ENCODE measurements at places on chromosomes 13 and 19. TPM values are rescaled to one million over a fixed set of nuclear protein-coding genes. Genes with fewer than 3 reads are reported as not detected.
A peak's percentile ranks its signal among the peaks of the same experiment; 100 is the strongest.

DNA sequence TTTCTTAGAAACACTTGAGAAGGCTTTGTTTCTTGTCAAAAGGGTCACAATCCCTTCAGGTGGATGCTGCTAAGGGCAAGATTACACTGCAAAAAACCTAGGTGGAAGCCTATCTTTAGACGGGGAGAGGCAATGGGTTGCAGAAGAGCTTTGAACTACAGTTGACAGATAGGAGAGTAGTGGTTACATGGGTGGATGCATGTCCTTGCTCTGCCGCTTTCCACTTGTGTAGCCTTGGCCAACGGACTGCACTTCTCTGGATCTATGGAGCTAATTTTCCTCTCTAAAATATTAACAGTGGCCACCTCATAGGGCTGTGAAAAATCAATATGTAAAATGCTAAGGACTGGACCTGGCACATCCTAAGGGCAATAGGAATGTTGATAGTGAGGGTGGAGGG, 980 bp downstream of the BCKDHA start:
- DNase-seq, result no peak

- no peak for DNase-seq
Measured at GRCh38 chr13:85738696-85739320, 60.4 kb downstream of the SLITRK6 start.

GRCh38 chr19:30563691-30564090, 191.5 kb downstream of the ZNF536 start:
- DNase-seq, result no peak

Gene ZNF99
- 0.71 TPM for polyA plus RNA-seq

Gene MRI1
- polyA plus RNA-seq, result 42.2 TPM

DNA sequence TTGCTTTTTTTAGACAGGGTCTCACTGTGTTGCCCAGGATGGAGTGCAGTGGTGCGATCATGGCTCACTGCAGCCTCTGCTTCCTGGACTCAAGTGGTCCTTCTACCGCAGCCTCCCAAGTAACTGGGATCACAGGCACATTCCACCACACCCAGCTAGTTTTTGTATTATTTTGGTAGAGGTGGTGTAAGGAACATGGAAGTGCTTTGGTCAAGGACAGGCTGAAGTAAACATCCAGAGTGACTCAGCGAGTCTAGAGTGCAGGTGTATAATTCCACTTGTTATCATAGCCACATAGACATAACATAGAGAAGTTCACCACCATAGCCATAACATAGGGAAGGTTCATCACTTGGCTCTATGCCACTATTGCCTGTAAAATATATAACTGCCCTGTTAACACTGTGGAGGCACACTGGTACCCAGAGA, 98.6 kb downstream of the RBM26 start:
- no peak for DNase-seq

DNA sequence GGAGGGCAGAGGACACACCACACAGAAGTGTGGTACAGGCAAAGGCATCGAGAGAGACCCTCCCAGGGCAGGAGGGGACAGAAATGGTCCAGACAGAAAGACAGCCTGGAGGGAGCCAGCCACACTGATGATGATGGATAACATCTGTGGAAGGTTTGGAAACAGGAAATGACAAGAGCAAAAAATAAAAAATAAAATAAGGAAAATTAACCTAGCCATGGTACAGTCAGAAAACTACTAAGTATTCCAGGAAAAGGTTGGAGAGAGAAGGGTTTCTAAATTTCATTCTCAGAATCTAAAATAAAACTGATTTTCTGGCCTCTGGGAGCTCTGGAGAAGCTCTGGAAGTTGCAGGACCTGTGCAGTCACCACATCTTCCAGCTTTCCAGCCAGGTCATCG, 115.2 kb upstream of the VSTM2B start:
- peak; percentile 21 for DNase-seq

GRCh38 chr13:99383511-99383921, 76.3 kb upstream of the GPR183 start:
- DNase-seq, result no peak

DNA sequence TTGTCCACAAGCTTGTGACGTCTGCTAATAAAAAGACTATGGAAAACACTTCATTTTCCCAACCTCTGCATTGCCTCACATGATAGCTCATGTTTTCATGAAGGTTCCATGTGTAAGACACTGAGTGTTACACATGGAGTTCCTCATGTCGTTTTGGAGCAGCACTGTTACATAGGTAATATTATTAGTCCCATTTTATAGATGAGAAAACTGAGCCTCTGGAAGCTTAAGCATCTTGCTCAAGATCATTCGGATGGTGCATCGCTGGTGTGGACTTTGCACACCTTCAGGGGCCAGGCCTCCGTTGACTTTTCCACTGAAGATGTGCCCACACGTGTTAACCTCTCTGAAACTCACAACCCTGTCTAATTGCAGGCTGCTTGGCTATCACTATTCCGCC, 743.4 kb downstream of the UQCRFS1 start:
- no peak for DNase-seq

DNA sequence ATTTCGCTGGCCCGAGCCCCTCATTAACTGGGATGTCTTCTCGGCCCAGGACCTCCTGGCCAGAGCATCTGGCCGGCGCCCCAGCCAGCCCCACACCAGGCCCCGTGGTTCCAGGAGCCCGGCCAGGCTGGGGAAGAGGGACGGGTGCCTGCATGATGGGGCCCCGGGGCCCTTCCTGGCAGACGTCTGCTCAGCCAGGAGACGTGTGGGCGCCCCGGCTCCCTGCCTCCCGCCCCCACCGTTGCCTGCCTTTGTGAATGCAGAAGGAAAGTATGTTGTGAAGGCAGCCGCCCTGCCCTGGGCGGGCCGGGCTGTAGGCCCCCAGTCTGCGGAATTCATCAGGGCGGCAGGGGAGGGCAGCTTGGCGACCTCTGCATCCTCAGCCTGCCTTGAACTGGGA, 4.4 kb upstream of the COMP start:
- no peak for DNase-seq

Gene C5AR1
- polyA plus RNA-seq, result 2.5 TPM

Gene LYPD3
- polyA plus RNA-seq, result 2.2 TPM

- DNase-seq, result no peak
Measured at GRCh38 chr13:72255908-72256307, 388.9 kb upstream of the DACH1 start.

DNA sequence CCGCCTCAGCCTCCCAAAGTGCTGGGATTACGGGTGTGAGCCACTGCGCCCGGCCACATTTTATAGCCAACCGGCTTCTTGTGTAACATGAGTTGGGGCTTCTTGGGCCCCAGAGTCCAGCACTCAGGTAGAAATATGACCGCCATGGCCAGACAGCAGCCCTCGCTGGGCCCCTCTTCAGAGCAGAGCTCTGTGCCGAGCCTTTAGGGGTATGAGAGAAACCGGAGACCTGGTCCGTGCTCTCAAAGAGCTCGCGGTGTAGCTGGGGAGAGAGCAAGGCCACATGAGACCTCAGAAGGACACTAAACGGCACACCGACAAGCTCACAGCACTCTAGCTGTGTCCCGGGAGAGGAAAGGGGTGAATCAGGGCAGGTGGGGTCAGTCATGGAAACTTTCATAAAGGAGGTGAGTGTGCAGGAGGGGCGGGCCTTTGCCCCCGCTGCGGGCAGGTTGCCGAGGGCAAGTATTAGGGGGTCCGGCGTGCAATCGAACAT, 15.8 kb downstream of the ACTN4 start:
- no peak for DNase-seq

Gene JAK3
- 2.8 TPM for polyA plus RNA-seq

Gene TMPRSS9
- polyA plus RNA-seq, result 0.62 TPM

DNA sequence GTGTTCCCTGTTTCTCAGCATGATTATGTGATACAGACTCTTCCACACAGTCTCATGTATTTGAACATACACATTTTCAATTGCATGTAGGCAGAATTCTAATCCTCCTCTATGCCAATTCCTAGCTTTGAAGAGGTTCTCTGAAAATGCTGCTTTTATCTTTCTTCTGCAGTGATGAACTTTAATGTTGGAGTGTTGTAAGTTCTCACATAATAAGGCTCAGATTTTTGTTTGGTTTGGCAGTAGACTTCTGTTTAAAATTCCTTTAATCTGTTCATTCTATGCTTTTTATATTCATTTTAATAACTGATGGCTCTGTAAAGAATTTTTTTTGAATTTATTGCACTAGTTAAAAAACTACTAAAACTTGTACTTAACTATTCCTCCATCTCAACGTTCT, 225.8 kb downstream of the GGACT start:
- DNase-seq, result peak; percentile 80

DNA sequence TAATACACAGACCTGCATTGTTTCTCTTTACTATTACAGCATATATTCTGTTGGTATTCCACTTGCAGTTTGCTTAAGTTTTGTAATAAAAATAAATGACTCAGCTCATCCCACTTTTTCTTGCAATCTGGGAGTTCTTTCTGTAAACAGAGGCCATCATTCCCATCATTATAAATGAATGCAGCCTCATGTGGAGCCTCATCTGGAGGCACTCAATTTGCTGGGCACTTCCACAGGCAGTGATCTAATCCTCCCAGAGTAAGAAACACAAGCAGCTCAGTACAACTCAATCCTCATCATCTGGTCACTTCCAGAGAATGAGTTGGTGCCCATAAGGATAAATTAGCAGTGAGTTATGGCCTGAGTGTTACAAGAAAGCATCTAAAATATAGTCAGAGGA, 2801.9 kb downstream of the PCDH9 start:
- DNase-seq, result no peak

DNA sequence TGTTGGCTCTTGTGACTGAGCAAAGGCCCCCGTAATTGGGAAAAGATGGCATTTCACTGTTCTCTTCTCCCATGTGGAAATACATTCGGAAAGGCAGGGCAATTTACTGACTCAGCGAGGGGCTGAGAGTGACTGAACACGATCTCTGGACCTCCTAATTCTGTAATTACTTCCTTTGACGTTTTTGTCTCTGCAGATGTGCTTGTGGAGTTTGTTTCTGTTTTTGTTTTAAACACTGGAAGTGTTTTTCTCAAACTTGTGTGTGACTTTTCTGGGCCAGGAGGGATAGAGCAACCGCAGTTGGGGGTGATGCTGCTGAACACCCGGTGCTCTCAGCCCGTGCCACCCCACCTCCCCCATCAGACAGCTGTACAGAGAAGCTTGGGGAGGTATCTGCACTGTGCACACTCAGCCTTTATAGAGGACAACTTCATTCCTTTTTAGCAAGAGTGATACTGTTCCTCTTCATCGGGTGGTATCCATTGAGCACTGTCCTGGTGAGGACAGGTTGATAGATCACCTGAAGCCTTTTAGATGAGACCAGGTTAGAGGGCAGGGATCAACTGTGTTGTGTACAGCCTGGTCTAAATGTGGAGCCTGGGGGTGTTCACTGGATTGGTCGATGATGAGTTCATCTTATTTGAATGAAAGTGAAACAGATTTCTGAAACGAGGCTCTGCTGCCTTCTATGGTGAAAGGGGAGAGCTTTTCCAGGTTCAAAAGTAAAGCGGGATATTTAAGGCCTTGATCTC, 117.4 kb downstream of the ESD start:
- DNase-seq, result no peak

DNA sequence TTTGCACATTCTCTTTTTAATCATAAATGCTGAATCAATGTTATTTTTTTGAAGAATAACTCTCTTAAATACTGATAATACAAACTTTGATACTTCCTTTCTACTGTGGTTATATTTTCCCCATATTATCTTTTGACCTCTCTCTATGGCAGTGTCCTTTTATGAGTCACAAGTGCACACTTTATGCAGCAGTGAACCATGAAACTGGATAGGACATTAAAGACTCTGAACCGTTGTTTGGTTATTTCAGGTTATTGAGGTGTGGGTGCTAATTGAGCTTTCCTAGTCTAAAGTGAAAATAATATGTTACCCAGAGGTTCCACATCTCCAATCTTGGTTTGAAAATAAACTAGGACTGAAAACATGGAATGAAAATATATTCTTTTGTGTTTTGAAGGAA, 71.4 kb downstream of the DGKH start:
- DNase-seq, result no peak

- DNase-seq, result no peak
Measured at GRCh38 chr19:34808566-34808965, 35.6 kb upstream of the ZNF599 start.

DNA sequence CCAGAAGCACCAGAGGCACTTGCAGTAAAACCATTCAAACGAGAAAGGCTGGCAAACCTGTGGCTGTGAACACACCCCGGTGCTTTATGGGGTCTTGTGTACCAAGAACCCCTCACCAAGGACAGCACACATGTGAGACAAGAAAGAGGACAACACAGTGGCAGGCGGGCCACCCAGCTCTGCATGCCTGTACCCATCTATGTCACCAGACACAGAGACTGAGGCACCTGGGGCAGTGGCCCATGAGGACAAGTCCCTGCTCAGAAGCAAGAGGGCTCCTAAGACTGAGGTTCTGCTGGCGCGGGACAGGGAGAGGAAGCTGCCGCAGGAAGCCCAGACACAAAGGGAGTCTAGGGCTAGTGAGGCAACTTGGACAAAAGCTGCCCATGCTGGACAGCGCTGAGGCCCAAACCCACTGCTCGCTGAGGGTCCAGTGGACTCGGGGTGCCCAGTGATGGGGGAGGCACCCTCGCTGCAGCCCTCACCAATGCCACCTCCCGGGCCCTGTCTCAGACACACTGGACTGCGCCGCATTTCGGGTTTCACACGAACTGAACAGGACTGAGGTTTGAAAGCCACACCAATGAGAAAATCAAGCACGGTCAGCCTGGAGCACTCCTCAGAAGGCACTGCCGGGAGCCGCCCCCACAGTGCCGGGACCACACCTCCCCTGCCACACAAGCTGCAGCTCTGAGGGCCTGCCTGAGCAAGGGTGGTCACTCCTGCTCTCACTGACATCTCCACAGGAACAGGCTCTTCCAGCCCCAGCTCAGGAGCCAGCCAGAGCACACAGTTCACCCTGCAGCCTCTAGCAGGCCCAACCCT, 232.7 kb downstream of the TUBA3C start:
- DNase-seq, result no peak

DNA sequence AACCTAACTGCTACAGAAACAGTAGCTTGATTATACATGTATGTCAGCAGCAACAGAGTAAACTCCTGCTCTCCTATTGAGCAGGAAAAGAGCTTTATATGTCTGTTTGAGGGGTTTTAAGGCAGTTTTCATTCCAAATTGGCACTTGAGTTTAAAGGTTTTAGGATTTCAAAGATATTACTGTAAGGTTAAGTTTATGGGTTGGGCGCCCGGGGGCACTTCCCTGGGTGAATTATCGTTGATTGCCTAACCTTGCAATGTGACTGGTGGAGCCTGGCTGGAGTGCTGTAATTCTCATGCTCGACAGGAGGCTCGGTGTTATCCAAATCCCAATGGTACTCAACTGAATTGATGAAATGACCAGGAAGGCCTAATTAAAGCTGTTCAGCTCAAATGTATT, 1586.1 kb downstream of the OLFM4 start:
- DNase-seq, result no peak
